Right cardiac atrium (tissue), 5 donors: ENCODE measurements at places on chromosomes 7 and 10.

DNA sequence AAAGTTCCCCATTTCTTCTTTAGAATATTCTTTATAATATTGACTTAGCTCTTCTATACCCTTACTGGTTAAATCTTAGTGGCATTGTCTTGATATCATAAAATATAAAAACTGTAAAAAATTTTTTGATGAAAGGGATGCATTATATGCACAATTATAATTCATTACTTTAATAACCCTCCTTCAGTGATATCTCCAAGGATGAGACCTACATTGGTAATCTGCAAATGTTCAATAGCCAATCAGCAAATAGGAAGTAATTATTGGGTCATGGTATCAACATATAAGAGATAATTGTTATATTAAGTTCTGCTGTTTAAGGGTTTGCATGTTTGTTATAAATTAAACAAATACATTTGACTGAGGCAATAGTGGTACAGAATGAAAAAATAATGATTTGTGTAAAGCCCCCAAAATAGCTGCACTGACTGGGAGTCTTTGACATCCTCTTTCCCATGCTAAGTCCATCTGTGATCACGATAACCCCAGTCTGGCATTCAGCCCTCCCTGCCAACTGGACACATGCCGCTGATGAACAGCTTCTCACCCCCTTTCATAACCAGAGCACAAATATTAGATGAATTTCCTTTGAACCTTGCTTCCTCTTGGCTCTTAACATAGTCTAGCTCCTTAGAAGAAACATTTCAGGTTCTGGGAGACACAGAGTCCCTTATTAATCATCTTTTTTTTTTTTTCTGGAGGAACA lies 169.5 kb downstream of the CPED1 start:
- DNase-seq = no peak

DNA sequence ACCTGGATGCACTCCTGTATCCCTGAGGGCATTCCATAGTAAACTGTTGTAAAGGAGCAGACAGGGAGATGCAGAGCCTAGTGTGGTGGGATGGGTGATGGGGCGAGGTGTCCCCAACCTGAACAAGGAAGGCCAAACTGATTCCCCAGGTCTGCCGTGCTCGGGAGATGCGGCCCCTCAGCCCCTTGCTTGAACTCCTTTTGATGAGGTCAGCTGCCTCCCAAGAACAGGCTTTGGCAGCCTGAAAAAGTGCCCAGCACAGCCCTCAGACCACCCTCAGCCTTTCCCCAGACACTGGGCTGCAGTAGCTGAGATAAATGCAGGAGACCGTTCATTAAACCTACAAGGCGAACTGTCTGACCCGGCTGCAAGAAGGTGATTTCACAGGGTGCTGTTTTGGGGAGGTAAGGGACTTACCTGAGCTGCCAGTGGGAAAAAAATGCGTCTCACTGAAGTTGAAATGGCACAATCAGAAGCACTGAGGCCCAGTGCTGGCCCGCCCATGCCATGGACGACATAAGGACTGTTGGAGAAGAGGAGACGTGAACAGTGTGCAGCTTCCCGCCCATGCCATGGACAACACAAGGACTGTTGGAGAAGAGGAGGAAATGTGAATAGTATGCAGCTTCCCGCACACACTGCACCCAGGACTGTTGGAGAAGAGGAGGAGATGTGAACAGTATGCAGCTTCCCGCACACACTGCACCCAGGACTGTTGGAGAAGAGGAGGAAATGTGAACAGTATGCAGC lies 148.4 kb upstream of the FAM20C start:
- no peak for DNase-seq

GRCh38 chr7:107173691-107174406 lies 5.0 kb downstream of the HBP1 start:
- DNase-seq = no peak

- DNase-seq = peak; percentile 38
Observed at GRCh38 chr7:571718-572415, 52.2 kb upstream of the PDGFA start.

- DNase-seq = no peak
Observed at GRCh38 chr10:29751240-29751639, 116.5 kb upstream of the SVIL start.

DNA sequence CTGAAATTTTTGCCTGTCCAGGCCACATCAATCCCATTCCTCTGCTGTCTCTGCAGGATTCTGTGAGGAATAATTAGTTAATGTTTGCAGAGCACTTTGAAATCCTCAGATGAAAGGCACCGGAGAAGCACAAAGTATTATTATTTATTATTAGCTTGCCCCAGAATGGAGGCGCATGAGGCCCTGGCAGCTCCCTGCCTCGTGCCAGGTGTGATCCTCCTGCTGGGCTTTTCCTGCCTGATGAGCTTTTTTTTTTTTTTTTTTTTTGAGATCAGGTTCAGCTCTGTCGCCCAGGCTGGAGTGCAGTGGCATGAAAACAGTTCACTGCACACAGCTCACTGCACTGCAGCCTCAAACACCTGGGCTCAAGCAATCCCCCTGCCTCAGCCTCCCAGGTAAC lies 65.2 kb downstream of the TCF7L2 start:
- no peak for DNase-seq

- DNase-seq = peak; percentile 45
Observed at GRCh38 chr10:58892031-58892531, 284.4 kb upstream of the PHYHIPL start.

DNA sequence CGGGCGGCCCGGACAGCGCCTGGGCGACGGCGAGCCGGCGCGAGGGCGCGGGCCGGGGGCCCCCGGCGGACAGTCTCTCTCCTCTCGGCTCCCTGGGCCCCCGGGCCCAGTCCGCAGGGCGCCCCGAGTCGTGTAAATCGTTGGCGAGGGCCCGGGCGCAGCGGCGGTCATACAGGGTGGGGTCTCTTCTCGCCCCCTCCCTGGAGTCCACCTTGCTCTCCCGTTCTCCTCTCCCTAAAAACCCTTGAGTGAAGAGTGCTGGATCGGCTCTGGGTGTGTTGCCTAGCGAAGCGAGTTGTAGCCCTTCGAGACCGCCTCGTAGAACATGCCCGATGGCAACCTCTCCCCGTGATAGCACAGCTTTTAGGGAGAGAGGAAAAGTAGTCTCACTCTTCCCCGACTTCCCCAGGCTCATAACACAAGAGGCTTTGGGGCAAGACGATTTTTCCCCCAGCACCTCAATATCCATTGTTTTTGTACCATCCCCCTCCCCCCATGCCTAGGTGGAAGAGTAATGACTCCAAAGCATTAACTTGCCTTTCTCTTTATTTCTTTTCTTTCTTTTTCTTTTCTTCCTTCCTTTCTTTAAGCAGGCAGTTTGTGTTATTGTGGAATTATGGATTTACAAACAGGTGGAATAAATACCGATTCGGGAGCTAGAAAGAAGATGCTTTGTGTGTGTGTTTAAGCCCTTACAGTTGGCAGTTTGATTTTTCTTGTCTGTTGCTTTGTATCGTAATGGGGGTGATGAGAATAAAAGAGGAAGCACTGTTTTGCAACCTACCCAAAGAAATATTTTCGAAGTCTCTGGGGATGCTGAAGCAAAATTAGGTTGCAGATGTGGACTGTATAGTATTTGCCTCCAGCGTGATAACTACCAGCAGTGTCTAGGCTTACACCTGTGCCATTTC lies 822 bp downstream of the SHOC2 start:
- DNase-seq = peak; percentile 78

- no peak for DNase-seq
Observed at GRCh38 chr7:103445228-103446048, 569 bp downstream of the SLC26A5 start.

- no peak for DNase-seq
Observed at GRCh38 chr7:37061849-37062559, 337.7 kb upstream of the AOAH start.

DNA sequence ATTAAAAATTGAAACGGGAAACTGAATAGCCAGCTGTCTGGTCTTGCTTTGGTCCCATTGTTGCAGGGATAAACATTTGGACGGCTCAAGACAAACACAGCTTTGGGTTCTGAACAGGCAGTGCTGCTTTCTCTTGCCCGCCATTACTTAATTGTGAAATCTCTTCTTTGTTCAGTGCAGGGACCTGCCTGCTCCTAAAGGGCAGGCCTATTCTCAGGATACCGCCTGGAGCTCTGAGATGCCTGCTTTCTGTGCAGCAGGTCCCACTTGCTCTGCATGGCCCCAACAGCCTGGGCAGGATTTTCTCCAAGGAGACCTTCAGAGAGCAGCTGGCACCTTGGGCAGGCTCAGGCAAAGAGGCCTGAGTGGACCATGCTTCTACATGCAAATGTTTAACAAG lies 237.6 kb downstream of the KCNMA1 start:
- DNase-seq = no peak

DNA sequence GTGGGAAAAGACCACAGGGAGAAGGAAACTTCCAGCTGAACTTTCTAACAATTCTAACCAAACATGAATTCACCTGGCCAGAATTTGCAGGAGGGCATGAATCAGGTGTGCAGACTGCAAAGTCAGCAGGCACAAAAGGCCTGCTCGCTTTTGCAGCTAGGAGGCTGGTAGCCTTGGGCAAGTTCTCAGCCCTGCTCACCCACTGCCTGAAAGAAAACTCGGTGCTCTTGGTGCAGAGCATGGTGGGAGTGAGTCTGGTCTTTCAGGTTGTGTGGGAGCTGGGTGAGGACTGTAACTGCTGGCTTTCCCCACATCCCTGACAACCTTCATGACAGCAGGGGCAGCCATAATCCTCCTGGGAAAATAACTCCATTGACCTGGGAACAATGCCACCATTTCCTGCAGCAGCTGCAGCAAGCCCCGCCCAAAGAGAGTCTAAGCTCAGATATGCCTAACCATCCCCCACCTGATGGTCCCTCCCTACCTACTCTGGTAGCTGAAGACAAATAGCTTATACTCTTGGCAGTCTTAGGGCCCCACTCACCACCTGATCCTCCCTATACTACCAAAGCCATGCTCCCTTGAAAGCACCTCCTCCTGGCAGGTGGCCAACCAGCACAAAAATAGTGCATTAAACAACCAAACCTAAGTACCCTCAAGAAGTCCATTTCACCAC lies 31.6 kb downstream of the ZNF117 start:
- DNase-seq = no peak
